Right atrium auricular region (tissue), 2 donors: ENCODE measurements at places on chromosomes 3 and 15. TPM values are rescaled to one million over a fixed set of nuclear protein-coding genes. Genes with fewer than 3 reads are reported as not detected.

DNA sequence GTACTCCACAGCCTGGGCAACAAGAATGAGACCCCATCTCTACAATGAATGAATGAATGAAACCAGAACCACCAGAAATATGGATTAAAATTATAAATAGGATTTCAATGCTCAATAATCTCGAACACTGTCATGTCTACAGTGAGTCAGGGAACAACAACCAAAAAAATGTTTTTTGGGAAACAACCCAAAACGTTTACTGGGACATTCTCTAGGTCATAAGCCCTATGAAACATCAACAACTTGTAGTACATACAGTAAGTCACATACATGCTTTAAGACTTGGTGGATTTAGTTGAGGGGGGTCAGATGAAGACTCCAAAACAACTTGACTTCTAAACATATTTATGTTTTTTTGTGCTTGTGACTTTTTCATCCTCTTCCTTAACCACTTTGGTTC is 511.2 kb downstream of the FOXP1 start:
- no peak for DNase-seq

Gene FANCD2OS
- total RNA-seq: not detected

Gene TRPC1
- 20.2 TPM for total RNA-seq

GRCh38 chr3:185460719-185461350 is 38.0 kb downstream of the TMEM41A start:
- DNase-seq: no peak

Gene DPPA2
- total RNA-seq: not detected

DNA sequence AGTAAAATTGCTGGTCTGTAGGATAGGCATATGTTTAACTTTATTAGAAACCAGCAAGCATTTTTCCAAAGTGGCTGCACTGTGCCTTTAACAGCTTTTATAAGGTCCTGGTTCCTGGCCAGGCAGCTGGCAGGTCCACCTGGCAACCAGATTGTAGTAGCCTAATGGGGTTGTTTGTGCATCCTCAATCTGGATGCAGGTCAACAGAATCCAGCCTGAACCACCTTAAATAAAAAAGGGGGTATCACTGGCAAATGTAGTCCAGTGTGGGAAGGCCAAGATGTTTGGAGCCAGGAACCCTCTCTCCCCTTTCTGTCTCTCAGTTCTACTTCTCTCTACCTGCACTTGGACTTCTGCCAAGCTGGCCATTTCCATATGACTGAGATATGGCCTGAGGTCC is 200.3 kb downstream of the ZNF621 start:
- DNase-seq: no peak
